Activated naive CD4-positive, alpha-beta T cell (primary cell): ENCODE measurements at places on chromosomes 11 and 22.

DNA sequence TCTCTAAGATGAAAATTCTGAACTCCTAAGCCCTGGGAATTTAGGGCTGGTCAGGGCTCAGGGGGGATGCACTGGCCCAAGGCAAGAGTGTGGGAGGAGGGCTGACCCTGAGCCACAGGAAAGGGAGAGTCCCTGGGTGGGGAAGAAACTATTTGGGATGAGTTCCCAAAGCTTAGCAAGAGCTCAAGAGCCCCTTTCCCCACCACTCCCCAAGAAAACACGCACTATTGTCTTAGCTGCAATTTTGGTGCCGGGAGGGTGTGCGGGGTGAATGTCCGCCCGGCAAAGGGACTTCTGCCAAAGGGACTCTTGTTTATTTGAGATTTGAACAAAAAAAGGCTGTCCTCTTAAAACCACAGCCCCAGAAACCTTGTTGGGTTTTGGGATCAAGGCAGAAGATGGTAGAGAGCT lies 37.0 kb downstream of the KIAA1671 start:
- DNase-seq: no peak

DNA sequence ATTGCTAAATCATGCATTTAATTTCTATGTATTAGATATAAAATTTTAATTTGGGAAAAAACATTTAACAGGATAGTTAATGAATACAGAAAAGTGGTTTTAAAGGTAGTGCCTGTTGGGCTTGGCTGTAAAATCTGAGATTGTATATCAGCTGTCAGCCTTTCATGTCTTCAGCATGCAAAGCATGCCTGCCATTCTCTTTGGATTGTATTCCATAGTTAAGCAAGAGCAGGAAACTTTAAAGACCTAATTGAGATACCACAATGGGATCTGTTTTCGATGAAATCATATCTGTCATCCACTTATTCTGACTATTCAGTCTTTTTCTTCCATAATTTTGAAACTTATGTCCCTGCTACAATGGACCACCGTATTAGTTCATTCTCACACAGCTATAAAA lies 451.0 kb upstream of the DDI1 start:
- no peak for DNase-seq

DNA sequence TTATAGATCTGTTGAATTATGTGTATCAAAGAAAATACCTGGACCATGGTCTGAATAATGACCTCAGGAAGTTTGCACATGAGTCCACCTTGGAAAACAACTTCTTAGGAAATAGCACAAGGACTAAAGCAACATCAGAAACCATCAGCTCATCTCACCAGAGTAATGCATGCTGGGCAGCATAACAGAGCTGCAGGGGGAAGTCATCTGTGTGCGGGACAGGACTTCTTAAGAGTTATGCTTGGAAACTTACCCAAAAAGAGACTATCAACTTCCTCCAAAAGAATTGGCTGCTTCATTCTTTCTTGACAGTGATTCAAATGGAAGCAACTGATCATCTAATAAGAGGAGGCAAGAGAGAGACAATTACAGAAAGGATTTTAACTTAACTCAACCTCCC lies 2.5 kb downstream of the OR56B4 start:
- DNase-seq: no peak

DNA sequence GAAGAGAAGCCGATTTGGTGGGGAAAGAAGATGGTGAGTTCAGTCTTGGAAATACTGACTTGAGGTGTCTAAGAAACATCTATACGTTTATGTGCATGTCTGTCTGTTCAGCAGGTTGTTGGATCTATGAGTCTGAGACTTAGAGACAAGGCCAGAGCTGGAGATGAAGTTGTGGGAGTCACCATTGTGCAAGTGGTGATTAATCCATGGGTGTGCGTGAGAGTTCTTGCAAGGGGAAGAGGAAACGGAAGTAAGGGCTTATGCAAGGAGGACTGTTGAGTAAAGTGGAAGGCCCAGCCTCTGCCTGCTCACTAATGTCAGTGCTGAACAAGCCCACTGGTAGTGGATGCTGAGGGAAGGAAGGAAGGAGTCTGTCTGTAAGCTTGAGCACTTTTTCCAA lies 9.7 kb downstream of the TMEM45B start:
- no peak for DNase-seq

DNA sequence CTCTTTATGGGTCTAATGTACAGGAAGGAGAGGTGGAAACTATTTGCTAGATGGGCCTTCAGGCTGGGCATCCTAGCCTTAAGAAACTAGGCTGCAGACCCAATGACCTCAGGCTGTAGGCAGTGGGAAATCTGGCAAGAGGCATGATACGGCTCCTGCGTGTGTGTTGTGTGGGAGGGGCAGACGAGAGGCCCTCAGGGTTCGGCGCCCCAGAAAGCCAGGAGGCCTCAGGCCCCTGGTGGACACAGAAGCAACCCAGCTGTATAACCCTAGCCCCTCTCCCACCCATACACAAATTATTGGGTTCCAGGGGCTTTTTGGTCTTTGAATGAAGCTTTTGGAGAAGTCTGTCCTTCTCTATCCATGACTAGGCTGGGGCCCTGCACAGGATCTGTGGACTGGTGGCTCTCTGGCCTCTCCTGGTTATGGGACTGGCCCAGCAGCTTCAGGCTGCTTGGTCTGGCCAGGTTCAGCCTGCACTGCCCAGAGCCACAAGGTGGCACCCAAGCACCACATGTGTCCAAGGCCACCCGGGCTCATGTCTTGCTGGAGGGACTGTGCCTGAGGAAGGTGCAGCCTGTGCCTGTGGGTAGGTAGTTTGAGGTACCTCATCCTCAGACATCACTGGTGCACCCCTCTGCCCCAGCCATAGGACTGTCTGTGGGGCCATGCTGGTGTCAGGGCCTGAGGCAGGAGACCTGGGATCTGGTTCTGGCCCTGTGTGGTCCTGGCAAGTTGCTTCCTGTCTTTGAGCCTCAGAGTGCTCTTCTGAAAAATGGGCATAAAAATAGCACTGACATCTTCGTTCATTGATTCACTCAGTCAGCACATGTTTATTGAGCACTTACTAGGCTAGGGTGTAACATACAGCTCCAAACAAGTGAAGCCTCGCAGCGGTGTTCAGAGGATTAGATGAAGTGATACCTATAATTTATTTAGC lies 87.5 kb downstream of the RRM1 start:
- DNase-seq: no peak

- no peak for DNase-seq
Measured at GRCh38 chr11:68275721-68276507, 4.1 kb upstream of the C11orf24 start.

DNA sequence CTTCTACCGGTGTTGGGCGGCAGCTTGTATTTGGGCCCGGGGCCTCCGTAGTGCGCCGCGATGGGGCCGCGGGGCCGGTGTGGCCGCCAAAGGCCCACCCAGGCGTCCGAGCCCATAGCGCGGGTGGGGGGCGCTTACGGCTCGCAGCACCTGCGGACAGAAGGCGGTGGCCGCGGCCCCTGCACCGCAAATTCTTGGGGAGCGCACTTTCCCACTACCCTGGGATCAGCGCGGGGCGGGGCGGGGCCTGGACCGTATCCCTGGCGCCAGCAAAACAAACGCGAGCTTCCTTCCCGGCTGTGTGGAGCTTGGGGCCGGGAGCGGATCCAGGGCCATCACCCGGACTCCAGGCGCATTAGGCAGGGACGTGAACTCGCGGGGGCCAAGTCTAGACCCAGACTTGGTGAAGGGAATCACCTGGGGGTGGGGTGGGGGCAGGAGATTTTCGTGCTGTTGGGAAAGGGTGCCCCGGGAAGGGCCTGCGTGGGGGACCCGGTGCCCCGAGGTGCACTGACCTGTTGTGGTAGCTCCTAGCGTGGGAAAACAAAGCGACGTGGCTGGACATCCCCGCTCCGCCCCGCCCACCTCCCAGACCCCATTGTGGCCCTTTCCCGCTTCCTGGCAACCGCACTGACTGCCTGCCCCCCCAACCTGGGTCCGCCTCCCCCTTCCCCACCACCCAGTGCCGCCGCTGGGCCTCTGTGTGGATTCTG lies 2.3 kb upstream of the TYMP start:
- DNase-seq: no peak

- no peak for DNase-seq
Measured at GRCh38 chr11:65577756-65578109, 1.9 kb downstream of the EHBP1L1 start.

- no peak for DNase-seq
Measured at GRCh38 chr11:126630488-126630887, 275.0 kb downstream of the ST3GAL4 start.

DNA sequence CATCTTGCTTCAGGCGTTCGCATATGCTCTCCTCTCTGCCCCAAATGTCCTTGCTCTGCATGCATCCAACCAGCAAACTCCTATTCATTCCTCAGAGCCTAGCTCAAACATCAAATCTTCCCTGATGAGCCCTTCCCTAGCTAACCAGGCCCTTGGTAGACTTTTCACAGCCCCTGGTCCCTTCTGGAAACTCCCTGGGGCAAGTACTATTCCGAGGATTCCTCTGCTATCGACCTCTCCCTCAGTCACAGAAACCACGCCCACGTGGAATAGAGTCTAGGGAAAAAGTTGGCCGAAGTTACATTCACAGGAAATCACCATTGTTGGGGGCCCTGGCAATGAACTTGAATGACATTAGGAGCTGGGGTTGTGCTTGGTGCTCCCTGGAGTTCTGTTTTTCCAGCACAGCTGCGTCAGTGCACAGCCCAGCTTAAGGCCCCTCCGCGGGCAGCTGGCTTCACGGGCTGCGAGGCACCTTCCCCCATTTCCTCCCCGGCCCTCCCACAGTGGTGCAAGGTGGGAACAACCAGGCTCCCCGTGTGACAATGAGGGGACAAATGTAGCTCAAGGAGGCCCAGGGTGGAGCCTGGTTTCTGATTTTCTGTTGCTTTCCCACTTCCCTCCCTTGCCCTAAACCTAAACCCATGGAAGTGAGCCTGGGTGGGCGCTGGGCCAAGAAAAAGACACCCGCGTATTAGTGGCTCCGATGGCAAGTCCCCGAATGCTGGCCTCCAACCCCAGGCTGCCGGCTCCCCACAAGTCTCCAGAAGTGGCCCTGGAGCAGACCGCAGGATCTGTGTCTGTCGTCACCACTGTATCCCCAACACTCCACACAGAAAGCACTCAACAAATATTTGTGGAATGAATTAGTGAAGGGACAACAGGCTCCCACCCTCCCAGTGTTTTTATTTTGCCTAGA lies 4.3 kb upstream of the ATP5MGL start:
- no peak for DNase-seq

DNA sequence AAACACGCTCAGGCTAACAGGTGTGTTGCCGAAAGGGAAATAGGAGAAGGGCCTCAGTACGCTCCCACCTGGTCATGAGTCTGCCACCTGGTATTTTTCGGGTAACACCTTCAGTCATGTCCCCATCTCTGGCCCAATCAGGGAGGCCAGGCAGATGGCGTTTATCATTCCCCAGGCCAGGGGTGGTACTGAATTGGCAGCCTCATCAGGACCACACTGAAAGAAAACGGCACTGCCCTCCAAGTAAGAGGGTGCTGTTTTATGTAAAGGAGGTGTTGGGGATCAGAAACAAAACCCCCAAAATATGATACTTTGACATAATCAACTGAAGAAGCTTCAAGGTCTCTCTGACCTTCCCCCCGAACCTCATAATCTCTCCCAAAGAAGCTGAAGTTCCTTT lies 58.9 kb downstream of the RCN1 start:
- DNase-seq: no peak

DNA sequence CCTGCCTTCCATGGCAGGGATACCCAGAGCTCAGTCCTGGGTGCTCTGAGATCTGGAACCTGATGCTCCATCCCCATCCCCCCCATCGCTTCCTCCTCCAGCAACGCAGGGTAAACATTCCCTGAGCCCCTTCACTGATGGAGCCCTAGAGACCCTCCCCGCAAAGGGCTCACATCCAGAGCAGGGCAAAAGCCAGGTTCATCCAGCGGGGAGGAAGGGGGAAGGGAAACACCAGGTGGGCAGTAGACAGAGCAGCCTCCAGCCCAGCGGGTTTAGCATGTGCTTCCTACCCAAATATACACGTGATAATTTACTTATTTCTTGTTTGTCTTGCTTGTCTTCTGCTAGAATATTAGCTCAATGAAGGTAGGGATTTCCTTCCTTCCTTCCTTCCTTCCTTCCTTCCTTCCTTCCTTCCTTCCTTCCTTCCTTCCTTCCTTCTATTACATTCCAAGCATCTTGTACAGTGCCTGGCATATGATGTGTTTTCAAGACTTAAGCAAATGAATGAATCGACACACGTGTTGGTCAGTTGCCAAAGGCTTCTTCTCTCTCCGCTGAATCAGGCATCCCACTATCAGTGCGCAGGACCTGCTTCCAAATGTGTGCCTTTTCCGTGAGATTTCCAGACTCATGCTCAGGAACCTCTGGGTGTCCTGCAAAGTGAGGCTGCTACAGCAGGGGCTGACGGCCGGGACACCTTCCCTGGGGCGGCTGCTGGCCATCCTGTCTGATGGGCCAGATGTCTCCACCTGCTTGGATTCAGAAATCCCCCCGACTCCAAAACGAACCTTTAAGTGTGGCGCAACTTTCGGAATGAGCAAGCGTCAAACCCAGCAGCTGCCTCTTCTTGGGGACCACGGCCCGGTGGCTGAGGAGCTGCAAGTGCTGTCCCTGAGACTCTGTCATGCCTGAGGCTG lies 955.1 kb downstream of the BRD1 start:
- no peak for DNase-seq

DNA sequence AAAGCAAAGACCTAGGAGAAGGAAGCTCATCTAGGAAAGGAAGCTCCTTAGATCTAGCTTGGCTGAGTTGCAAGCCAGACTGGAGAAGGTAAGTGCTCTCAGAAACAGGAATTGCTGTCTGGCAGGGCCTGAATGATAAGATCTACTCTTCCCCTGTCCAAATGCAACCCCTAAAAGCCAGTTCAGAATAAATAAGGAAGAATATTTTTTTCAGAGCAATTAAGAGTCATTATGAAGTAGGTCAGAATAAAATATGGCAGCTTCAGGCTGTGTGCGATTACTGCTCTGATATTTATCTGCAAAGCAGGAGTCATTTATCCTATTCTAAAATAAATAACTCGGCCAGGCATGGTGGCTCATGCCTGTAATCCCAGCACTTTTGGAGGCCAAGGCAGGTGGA lies 82.1 kb downstream of the PIWIL4 start:
- no peak for DNase-seq

GRCh38 chr11:122963961-122964360 lies 17.7 kb downstream of the BSX start:
- DNase-seq: no peak

- DNase-seq: no peak
Measured at GRCh38 chr22:36619797-36620399, 83.7 kb downstream of the CACNG2 start.

GRCh38 chr11:16876053-16876752 lies 137.8 kb downstream of the C11orf58 start:
- DNase-seq: no peak

GRCh38 chr22:17359501-17359900 lies 9.8 kb upstream of the CECR2 start:
- DNase-seq: no peak

DNA sequence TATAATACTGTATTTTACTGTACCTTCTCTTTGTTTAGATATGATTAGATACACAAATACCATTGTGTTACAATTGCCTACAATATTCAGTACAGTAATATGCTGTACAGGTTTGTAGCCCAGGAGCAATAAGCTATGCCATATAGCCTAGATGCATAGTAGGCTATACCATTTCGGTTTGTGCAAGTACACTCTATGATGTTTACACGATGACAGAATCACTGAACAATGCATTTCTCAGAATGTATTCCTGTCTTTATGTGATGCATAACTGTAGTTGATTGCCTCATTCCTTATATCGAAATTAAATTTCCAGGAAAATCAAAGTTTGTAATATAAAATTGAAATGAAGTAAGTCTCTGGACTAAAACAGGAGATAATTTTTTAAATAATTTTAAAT lies 49.3 kb upstream of the OR5P2 start:
- DNase-seq: no peak
